Chondrocyte (in vitro differentiated cells): ENCODE measurements at places on chromosomes 5 and 9. TPM values are rescaled to one million over a fixed set of nuclear protein-coding genes. Genes with fewer than 3 reads are reported as not detected.

PLCXD3 gene
- total RNA-seq: not detected in 3 replicates

GRCh38 chr5:80282054-80282453 is 26.2 kb upstream of the SERINC5 start:
- no peaks in the 10 kb centered on the region for H3K36me3 ChIP-seq
- peaks cover 6% of the 10 kb centered on the region for H3K4me1 ChIP-seq
- H3K4me3 ChIP-seq: no peak overlapping the region
- H3K27me3 ChIP-seq: no peaks in the 10 kb centered on the region
- H3K27ac ChIP-seq: no peak overlapping the region
- peak; percentile 37 for DNase-seq

FSD1L gene
- total RNA-seq: 5.6 to 8.0 TPM (median 5.7 TPM) in 3 replicates

DNA sequence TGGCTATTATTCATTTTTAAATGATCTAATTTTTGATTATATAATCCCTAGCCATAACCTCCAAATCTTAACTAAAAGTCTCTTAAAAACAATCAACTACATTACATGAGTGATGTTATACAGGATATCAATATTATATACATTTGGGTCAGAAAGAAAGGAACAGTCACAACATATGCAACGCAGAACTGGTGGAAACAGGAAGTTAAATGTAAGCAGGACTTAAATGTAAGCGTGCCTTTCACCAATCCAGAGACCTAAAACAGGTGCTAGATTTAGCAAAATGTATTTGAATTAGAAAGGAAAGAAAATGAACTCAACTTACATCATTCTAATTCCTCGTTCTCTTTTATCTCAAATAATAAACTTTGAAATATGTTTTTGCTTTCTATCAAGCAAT is 738.5 kb downstream of the PTPRD start:
- H3K27me3 ChIP-seq: peaks cover 4% of the 10 kb centered on the region
- no peak overlapping the region for H3K27ac ChIP-seq
- H3K4me3 ChIP-seq: no peak overlapping the region
- no peaks in the 10 kb centered on the region for H3K36me3 ChIP-seq

DNA sequence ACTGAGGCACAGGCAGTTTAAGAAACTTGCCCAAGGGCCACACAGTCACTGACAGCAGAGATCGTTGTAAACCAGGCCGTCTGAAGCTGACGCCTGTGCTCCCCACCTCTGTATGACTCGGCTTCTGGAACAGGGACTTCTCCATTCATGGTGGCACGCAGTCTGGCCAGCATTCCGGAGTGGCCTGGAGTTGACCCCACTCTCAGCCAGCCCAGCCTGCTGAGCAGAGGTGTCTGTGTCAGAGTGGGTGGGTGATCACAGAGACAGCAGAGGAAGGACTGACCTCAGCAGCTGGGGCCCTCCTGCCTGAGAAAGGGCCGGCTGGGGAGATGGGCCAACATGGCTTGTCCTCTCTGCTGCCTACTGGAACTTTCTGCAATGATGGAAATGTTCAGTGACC is 12.6 kb downstream of the LRSAM1 start:
- H3K36me3 ChIP-seq: peaks cover 27% of the 10 kb centered on the region
- H3K4me3 ChIP-seq: no peak overlapping the region
- H3K27ac ChIP-seq: no peak overlapping the region
- DNase-seq: no peak
- H3K4me1 ChIP-seq: peaks cover 3% of the 10 kb centered on the region

GRCh38 chr5:119743927-119744326 is 114.6 kb downstream of the FAM170A start:
- no peak overlapping the region for H3K27ac ChIP-seq
- no peaks in the 10 kb centered on the region for H3K4me1 ChIP-seq
- H3K27me3 ChIP-seq: no peaks in the 10 kb centered on the region
- H3K4me3 ChIP-seq: no peak overlapping the region

ASS1 gene
- total RNA-seq: 193 to 202 TPM (median 194 TPM) in 3 replicates

GRCh38 chr5:179345433-179346321 is at the start of gene ADAMTS2:
Gene ADAMTS2, minus strand, starts transcription at chr5:179345461. Its CDS starts 133 bp downstream, at chr5:179345328.
- peak; percentile 74 for DNase-seq
- peaks cover 38% of the 10 kb centered on the region for H3K27me3 ChIP-seq
- H3K4me1 ChIP-seq: peaks cover 24% of the 10 kb centered on the region

DNA sequence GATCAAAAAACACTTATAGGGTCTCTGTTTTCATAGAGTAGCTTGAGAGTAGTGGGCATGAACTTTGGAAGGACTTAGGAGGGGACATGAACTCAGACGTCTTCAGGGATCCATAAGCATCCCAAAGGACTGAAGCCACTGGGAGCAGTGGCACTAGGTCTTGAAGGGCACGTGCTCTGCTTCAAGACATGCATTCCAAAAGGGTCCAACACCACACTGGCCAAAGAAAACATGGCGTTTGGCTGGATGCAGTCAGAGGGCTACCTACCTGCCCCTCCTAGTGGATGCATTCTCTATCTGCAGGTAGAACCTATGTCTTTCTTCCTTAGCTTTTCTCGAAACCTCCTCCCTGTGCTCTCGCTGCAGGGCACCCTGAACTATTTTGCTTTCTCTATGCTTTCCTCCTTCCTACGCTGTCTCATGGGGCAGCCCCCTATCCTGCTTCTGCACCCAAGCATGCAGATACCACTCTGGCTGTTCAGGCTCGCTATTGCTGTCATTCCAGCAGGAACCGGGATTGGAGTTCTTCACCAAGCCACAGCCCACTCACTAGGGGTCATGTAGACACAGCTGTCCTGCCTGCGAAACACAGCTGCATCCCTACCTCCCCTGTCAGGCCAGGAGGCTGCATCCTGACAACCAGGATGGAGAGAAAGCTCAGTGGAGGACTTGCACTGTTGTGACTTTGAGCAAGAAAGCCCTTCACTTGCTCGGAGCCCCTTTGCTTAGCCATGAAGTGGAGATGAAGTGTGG is 11.9 kb downstream of the FAM240B start:
- H3K4me3 ChIP-seq: no peak overlapping the region
- DNase-seq: no peak
- no peak overlapping the region for H3K27ac ChIP-seq
- no peaks in the 10 kb centered on the region for H3K4me1 ChIP-seq

GRCh38 chr5:148909766-148910165 is 83.4 kb downstream of the ADRB2 start:
- DNase-seq: no peak
- no peak overlapping the region for H3K4me3 ChIP-seq
- no peak overlapping the region for H3K27ac ChIP-seq
- H3K36me3 ChIP-seq: no peaks in the 10 kb centered on the region

FCN1 gene
- total RNA-seq: not detected in 3 replicates

DNA sequence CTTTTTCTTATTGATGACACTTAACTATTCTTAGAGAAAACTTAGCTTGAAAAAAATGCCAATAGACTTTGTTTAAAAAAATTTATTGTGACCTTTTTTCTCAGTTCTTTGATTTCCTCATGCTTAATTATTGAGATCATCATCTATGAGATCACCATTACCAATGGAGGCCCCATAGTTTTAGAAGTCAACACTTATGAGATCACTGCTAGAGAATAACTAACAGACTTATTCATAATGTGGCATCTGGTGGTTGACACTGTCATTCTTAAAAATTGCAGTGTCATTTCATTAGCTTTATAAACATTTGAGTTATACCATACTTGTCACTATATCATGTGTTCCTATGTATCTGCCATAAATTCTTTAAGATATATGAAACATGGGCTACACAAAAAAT is 14.9 kb upstream of the FEM1C start:
- H3K36me3 ChIP-seq: no peaks in the 10 kb centered on the region
- H3K27ac ChIP-seq: no peak overlapping the region
- H3K4me1 ChIP-seq: peaks cover 14% of the 10 kb centered on the region
- no peak for DNase-seq

GRCh38 chr9:118595719-118596305 is 773.4 kb downstream of the BRINP1 start:
- no peak for DNase-seq
- H3K27me3 ChIP-seq: peaks cover 5% of the 10 kb centered on the region
- no peak overlapping the region for H3K27ac ChIP-seq
